ENCODE measurements at places on chromosomes 12 and 14.

DNA sequence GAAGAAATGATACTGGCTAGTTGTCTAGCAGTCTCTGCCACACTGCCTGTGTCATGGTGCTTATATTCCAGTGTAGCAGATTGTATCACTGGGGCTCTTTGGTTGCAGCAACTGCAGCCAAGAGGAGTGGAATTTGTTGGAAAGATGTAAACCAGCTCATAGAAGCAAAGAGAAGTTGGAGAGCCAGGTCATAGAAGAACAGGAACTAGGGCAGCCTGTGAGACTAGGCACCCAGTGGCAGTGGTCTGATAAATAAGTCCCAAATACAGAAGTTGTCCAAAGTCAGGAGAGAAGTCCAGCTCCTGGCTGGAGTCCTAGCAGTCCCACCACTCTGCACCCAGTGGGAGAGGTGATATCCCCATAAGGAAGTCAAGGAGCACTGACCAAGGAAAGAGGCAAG lies 172.5 kb upstream of the ARID2 start:
- no peak for DNase-seq

DNA sequence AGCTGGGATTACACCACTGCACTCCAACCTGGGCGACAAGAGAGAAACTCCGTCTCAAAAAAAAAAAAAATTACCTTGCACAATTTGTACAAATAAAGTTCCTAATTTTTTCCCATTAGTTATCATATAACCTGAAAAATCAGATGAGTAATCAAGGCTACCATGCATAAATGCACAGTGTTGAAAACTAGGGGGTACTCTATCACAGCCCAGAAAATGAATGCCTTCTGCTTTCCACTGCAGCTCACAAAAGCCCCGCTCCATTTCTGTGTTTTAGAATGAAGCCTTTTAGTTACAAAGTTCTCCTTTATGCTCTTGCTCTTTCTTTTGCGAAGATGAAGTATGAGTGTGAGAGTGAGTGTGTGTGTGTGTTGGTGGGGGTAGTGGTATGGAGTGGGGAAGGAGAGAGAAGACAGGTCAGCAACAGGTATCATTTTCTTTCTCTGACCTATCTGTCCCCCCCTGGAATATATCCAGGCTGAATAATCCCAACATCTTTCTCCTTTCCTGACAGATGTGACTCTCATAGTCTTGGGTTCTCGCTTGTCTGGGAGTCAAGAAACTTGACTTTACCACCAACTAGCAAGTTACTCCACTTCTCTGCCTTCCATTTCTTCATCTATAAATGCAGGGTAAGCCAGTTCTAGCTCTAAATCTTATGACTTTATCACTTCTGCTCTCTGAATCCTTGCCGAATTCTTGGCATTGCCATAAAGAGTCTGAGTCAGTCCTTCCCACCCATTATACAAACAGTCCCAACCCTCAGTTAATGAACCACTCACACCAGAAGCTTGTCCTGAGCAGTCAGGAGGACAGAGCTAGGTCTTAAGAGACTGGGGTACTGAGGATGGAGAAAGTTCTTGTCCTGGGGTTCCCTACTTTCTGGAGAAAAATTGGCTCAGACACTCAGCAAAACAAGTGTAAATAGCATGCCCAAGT lies 16.1 kb downstream of the BIN2 start:
- DNase-seq: no peak

DNA sequence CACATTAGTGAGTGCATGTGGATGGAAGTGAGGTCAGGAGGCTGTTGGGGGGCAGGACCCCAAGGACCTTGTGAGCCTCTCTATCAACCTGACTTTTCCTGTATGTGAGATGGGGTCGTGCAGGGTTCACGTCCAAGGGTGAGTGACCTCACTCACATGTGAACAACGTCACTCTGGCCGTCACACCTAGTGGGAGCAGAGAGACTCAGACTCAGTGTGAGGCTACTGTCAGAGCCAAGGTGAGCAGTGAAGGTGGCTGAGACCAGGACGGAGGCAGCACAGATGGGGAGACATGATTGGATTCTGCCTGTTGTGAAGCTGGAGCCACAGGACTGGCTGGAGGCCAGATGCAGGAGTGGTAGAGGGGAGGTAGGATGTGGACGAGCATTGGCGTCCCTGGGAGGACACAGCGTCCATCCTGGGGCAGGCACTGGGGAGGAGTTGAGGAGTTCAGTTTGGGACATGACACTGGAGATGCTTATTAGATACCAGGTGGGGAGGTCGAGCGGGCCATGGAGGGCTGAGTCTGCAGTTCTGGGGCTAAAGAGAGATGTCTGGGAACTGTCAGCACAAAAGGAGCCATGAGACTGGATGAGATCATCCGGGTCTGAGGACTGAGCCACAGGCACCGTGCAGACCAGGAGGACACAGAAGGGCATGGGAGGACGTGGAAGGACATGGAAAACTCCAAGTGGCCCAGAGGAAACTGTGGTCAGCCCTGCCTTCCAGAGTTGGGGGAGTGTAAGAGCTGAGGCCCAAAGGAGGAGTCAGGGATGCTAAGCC lies 92.8 kb downstream of the LGMN start:
- peak; percentile 46 for DNase-seq

GRCh38 chr12:25054076-25054782 lies 105.3 kb upstream of the BCAT1 start:
- DNase-seq: no peak

GRCh38 chr12:89469361-89469760 lies 55.2 kb downstream of the GALNT4 start:
- no peak for DNase-seq

DNA sequence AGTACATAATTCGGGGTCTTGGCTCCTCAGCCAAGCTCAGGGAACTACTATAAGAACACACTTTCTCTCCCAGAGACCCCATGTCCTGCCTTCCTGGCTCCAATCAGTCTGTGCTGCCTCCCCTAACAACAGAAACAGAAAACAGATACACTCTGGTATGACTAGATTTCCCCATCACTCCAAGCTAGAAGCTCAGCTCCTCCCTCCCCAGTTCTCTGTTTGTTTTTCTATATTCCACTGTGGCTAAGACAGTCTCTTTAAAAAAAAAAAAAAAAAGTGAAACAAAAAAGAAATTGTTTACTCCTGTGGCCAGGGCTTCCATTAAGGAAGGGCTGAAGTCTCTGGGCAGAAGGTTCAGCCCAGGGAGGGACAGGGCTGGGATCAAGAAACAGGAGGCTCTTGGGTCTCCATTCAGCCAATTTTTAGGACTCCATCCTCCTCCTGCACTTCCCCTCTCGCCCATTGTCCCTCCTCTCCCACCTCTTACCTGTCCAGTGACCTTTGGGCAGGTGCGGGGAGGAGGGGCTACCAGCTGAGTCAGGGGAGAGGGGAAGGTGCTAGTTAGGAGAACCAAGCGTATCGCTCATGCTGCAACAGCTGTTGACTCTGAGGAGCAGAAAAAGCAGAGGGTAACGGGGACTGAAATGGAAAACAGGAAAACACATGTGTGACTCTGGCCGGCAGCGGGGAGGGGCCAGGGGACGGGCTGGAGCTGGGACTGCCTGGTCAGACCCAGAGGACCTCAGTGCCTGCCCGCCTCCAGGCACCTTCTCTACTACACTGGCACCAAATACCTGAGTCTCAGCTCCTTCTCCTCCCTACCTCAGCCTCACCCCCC lies 4.1 kb upstream of the SLC7A7 start:
- DNase-seq: no peak

GRCh38 chr14:39957987-39958386 lies 525.8 kb upstream of the FBXO33 start:
- no peak for DNase-seq

DNA sequence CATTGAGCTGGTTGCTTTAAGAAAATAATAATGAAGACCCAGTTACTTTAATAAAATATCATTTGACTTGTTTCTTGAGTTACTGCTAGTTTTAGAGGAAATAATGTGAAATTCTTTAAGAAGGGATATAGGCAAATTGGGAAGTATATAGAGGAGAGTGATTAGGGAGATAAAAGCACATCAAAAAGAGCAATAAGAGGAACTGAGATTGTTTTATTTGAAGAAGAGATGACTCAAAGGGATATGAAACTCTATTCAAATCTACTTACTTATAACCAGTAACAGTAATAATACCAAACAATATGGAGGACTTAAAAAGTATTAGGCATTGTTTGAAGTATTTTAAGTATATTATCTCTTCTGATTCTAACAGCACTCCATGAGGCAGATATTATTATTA lies 37.1 kb downstream of the LRRK2 start:
- no peak for DNase-seq

DNA sequence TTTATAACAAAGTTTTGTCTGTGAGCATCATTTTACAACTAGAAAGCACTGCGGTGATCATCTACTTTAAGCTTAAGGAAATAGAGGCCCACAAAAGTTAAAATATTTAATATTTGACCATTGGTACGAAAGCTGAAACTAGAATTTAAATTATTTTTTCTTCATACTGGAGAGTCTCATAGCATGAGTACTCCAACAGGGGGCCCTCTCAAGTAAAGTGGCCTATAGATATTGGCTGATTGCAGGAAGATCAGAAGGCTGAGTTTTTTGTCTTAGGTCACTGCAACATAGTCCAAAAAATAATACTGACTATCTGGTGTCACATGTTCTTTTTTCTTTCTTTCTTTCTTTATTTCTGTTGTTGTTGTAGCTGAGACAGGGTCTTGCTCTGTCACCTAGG lies 75.3 kb upstream of the ZDHHC17 start:
- no peak for DNase-seq

All from CD4-positive, alpha-beta T cell treated with Interleukin-1 beta for 1 hour (primary cell).